ENCODE measurements at places on chromosomes 11 and 22.

- DNase-seq: no peak
Measured at GRCh38 chr11:4695442-4695841, 2.2 kb downstream of the OR51E2 start.

GRCh38 chr22:48697223-48697622, 1130.5 kb downstream of the BRD1 start:
- no peak for DNase-seq

GRCh38 chr11:86101941-86102407, 33.1 kb upstream of the PICALM start:
- no peak for DNase-seq

DNA sequence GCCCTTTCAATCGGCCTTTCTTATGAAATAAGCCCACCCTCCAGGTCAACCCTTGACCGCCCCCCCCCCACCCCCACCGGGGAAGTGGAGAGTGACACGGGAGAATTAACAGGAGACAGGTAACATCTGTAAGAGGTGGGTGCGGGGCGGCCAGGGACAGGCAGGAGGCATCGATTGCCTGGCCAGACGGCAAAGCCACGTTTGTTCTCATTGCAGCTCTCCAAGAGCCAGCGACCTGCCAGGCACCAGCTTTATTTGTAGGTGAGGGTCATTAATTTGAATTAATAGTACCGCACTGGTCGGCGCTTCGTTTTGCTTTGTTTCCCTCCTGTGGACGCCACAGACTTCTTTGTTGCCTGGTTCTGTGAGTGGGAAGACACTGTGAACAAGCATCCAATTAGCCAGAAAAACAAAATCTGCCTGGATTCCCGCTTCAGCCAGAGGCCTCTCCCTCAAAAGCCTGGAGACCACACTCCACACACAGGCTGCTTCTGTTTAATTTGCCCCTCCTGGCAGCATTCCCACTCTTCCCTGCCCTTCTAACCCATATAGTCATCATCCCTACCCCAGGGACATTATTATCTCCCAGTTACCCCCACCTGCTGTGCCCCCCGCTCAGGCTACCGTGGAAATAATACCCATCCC, 104.5 kb upstream of the OPCML start:
- DNase-seq: no peak

- DNase-seq: no peak
Measured at GRCh38 chr11:75147875-75148263, 3.0 kb upstream of the SLCO2B1 start.

DNA sequence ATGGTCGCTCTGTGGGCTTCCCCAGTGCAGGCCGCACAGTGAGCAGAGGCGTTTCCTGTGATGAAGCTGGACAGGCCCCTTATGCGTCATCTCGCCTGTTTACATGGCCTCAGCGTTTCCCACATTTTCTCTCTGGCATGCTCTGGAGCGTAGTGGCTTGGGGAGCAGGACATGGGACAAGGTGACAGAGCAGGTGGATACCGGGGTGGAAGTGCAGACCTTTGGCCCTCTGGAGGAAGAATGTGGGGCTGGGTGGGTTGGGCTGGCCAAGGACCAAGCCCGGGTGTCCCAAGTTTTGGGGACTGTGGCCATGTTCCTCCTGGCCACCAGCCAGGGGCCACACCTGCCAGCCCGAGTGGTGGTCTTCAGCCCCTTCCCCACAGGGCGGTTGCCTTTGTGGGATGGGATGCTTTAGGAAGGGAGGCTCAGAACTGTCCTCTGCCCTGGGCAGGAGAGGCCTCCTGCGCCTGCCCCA, 446.6 kb downstream of the TBC1D22A start:
- no peak for DNase-seq

GRCh38 chr22:25942856-25943411, 200.9 kb downstream of the MYO18B start:
- DNase-seq: no peak

DNA sequence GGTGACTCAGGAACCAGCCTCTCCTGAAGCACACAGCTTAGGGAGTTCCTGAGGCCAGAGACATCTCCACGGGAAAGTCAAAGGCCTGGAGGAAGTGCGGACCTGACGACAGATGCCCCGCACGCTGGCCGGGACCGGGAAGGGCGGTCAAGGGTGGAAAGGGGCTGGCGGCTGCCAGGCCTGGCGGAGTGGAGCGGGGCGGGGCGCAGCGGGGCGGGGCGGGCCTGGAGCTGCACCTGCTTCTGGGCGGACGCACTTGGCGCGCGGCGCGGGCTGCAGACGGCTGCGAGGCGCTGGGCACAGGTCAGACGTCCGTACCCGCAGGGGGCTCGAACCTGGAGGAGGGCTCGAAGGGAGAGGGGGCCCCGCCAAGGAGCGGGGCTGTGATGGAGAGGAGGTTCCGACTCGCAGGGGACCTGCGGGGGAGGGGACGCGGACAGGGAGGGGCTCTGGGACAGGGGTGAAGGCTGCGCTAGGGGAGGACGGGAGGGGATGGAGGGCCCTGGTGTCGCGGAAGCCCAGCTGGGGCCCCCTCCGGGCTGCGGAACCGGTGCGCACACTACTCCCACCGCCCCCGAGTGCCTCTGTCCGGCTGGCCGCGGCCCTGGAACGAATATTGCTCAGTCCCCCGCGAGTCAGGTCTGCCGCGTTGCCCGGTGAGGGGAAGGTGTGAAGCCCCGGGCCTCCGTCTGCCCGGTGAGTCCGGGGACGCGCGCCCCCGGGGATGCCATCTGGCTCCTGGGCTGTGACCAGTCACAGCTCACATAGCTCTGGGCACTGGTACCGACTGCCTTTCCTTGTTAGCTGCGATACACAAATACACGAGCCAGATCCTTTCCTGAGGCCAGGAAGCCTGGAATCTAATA, at the start of gene TMEM45B:
TMEM45B (plus strand) TSS at position 253 of the 866 bp plus-strand sequence. CDS start 36,635 bp downstream, outside the sequence.
- DNase-seq: no peak

DNA sequence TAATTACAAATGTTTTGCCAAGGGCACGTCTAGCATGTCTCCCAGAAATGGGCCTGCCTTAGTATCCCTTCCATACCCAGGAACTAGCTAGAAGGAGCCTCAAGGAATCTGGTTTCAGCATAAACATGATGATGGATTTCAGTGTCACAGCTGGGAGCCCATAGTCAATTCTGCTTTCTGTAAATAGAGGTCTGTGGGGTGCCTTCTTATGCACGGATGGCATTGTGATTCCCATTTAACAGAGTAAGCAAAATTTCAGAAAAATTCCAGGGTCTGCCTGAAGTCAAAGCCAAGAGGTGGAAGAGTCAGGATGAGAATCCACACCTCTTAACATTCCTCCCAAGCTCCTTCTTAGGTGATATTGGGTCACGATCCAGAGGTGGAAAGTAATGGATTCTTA, 12.1 kb downstream of the DUSP18 start:
- no peak for DNase-seq

- no peak for DNase-seq
Measured at GRCh38 chr11:57527056-57527631, 3.4 kb downstream of the TIMM10 start.

- no peak for DNase-seq
Measured at GRCh38 chr11:123020968-123021367, 39.3 kb upstream of the BSX start.

DNA sequence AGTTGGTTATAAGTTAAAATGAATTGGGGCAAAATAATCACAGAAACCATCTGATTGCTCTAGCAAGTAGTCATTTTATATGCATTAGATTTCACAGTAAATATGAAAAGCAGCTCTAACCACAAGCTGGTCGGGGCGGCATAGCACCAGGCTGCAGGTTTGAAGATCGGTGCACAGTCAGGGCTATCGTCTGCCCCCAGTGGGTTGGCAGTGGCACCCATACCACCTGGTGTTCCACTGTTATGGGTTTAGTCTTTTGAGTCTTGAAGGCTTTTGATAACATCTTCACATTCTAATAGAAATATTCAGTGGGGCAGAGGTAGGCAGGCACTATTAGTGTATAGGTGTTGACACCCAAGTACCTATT, 62.1 kb downstream of the GRK3 start:
- DNase-seq: no peak

GRCh38 chr11:102734650-102735049, 9.9 kb upstream of the MMP8 start:
- DNase-seq: no peak

DNA sequence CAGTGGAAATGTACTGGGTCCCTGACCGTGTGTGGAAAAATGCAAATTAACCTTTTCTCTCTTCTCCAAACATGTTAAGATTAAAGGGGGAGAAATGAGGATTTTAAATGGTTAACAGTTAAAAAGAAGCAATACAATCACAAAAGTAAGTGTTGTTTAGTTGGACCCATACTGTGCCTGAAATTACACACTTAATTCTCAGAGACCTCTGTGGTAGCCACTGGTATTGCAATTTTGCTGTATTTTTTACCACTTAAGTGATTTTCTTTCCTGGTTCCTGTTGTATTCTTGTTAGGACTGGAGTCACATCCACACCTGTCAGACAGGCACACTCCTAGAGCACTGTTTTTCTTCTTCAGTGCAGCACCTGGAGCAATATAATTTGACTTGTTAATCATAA, 179.6 kb upstream of the PDGFD start:
- DNase-seq: no peak

GRCh38 chr11:70696076-70696475, 297.7 kb downstream of the CTTN start:
- no peak for DNase-seq

DNA sequence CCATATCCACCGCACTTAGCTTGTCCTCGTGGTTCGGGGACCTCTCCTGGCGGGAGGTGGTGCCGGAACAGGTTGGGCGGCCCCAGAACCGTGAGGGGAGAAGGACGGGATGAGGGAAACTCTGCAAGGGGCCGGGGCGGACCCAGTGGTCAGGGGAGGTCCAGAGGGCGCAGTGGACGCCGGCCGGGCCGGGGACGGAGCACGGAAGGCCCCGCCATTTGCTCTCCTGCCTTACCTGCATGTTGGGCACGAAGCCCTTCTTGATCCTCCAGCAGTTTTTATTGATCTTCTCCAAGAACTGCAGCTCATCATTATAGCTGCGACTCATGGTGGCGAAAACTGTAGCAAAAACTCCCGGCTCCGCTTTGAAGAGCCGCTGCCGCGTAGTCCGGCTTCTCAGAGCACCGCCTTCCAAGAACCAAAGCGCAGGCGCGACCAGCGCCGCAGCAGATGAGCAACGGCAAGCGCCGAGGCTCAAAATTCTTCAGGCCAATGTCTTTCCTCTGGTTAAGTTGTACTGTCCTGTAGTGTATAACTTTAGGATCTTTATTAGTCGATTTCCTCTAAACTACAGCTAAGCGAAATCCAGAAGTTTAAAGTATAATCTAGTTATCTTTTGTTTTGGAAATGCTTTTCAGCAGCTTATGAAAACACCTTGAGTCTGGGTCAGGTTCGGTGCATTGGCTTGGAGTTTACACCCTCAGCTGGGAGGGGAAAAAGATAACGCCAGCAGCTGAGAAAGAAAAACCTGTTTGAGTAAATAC, at the start of gene RTCB:
RTCB (minus strand) TSS at position 419 of the 764 bp plus-strand sequence; CDS start at position 328, 91 bp downstream.
- peak; percentile 65 for DNase-seq

GRCh38 chr11:75384438-75385080, 14.8 kb upstream of the RPS3 start:
- DNase-seq: peak; percentile 49

- no peak for DNase-seq
Measured at GRCh38 chr22:44380756-44381486, 68.2 kb upstream of the SHISAL1 start.

- DNase-seq: no peak
Measured at GRCh38 chr22:35319244-35319985, 19.7 kb downstream of the TOM1 start.

- DNase-seq: no peak
Measured at GRCh38 chr11:95821640-95822039, 31.3 kb downstream of the CEP57 start.

DNA sequence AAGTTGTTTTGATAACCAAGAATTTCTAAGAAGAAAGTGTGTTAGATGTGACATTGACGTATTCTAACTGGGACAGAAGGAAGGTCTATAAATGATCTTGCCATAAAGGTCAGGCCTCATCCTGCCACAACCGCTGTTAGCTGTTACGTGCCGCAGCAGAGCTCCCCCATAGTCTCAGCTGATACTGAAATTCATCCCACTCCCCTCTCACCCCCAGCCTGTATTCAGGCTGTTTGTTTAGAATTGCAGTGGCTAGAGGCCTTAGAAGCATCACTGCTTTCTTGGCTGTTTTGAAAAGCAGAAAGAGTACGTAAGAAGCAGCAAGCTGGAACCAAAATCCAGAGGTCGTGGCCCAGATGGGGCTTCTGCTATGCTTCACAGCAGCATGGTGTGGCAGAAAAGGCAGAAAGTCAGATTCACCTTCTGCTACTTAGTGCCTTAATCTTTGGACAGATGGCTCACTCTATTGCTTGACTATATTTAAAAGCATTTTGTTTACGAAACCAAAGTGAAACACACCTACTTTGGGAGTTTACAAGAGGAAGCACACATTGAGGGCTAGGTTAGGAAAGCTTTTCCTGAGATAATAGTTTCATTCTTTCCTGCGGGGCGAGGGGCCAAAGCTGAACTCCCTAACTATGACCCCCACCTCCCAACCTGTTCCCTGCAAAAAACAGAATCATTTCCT, 950 bp upstream of the LAYN start:
- DNase-seq: no peak

DNA sequence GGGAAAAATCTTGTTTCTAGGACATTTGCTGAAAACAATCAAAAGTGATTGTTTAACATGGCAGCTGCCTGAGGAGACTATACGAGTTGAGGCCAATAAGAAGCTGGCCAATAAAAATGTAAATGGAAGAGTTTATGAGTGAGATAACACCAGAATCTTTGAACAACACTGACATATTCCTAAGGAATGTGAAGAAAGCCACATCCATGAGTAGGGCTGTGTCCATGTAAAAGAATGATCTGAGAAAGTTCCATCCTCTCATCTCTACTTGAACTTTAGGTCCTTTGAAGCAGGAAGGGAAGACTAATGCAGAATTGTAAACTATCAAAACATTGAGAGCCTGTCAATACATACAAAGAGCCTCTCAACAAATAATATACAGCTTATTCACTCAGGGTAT, 6.9 kb upstream of the CHORDC1 start:
- no peak for DNase-seq

GRCh38 chr22:32050678-32051515, 7.8 kb downstream of the SLC5A1 start:
- DNase-seq: no peak

- DNase-seq: no peak
Measured at GRCh38 chr11:129766898-129767604, 48.6 kb upstream of the TMEM45B start.

DNA sequence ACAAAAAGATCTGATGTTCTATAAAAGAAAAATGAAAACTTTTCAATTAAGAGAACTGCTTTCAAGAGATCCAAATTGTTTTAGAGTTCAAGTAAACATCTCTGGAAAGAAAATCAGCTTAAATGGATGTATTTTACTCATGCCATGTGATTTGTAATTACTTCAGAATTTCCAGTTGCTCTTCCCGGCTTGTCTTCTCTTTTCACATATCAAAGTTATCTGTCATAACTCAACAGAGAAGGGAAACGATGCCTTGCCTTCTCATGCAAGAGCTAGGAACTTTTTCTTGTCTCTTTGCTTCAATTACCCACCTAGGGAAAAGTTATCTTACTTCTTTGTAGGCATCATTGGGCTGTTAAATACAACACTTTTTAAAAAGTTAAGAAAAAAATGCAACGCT, 255.2 kb upstream of the POU2AF2 start:
- no peak for DNase-seq

GRCh38 chr11:110912437-110912836, 200.2 kb upstream of the ARHGAP20 start:
- no peak for DNase-seq

- DNase-seq: no peak
Measured at GRCh38 chr11:83569134-83569805, 283.1 kb upstream of the CCDC90B start.
